ENCODE measurements at places on chromosomes 11 and 22. TPM values are rescaled to one million over a fixed set of nuclear protein-coding genes. Genes with fewer than 3 reads are reported as not detected.
A peak's percentile ranks its signal among the peaks of the same experiment; 100 is the strongest.

Gene SMC1B
- not detected for total RNA-seq

Gene PDE3B
- total RNA-seq: 7.2 TPM

Gene CCDC157
- total RNA-seq: 4.8 TPM

Gene PNPLA5
- 5.2 TPM for total RNA-seq

DNA sequence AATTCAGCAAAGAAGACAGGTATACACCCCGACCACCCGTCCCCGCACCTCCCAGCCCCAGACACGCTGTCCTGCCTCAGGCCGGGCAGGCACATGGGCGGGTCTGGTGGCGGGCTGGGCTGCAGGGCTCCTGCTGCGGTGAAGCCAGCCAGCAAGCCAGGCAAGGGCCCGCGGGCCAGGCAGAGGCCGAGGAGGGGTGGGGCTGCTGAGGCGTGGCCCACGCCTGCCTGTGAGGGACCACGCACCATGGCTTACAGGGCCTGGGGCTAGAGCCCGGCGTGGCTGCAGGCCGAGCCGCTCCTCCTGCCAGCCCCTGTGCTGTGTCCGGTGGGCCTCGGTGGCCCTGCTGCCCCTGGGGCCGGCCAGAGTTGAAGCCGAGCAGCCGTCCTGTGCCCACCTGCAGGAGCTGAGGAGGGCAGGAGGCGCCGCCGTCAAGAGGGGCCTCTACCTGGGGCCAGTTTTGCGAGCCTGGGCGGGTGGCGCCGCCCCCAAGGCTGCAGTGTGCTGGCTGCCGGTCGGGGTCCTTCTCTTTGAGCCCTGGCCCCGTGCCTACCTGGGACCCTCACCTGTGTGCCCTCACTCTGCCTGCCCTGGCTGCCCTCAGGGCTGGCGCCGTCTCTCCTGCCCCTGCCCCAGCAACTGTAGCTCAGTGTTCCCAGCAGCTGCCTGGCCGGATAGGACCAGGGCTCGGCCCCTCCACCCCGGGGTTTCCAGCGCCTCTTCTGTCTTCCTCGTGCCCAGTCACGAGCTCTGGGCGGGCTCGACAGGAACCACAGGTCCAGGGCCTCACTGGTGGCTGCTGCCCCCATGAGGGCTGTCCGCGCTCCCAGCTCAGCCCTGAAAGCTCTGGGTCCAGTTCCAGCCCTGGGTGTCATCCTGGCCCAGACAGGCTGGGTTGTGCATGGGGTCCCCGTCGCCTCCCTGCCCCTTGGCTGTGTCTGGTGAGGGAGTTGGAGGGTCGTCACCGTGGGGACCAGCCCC, 38.4 kb downstream of the MOB2 start:
- no peak overlapping the region for H3K4me3 ChIP-seq
- peaks cover 5% of the 10 kb centered on the region for H3K36me3 ChIP-seq
- H3K27ac ChIP-seq: no peak overlapping the region
- H3K4me1 ChIP-seq: no peaks in the 10 kb centered on the region

- H3K36me3 ChIP-seq: no peaks in the 10 kb centered on the region
- no peak overlapping the region for H3K27ac ChIP-seq
- peak; percentile 51 for DNase-seq
- H3K27me3 ChIP-seq: peaks cover 7% of the 10 kb centered on the region
Measured at GRCh38 chr11:30585125-30585891, 845 bp downstream of the MPPED2 start.

DNA sequence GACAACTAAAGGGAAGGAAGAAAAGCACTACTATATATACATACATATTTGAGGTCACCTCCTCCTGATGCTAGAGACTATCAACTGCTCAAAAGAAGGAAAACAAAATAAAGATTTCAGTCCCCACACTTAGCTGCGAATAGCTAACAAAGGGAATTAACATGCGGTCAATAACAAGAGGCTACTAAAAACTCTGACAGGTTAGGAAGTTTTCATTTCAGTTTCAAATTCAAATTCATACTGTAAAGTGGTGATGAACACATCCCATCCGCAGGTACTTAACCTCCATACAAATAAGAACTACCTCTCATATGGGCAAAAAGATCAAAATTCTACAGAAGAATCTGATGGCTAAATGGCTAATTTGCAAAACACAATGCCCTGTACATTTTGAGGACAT, 2.6 kb downstream of the NAP1L4 start:
- peaks cover 13% of the 10 kb centered on the region for H3K36me3 ChIP-seq
- no peaks in the 10 kb centered on the region for H3K27me3 ChIP-seq
- H3K4me1 ChIP-seq: peaks cover 4% of the 10 kb centered on the region
- DNase-seq: no peak
- H3K27ac ChIP-seq: no peak overlapping the region
- peak overlapping the region; percentile 94 for H3K4me3 ChIP-seq

DNA sequence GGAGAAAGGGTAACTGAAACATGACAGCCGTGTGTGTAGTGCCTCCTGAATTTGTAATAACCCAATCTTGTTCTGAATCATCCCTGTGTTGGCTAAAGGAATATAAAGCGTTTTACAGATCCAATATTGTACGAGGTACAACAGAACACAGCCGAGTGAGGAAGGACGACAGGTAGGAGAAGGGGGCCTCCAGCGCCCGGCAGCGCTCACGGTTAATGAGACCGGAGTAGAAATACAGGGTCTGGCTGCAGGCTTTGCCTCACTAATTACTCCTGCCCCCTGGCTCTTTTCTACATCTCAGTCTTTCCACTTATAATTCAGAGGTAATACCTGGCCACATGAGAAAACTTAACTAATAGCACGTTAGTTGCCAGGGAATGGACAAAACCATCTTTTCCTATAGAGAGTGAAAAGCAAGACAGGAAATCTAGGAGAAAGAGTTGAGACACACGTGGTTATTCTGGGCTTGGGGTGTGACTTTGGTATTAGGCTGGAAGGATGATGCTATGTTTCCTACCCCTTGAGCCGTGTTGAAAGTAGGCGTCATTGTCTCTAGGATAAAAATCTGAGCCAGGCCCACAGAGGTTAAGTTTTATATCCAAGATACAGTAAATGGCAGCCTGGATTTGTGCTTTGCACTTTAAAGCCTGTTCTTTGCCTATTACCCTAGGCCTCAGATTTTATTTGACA, 54.1 kb downstream of the GRIK4 start:
- H3K27me3 ChIP-seq: peaks cover 5% of the 10 kb centered on the region
- DNase-seq: peak; percentile 26
- peak overlapping the region; percentile 67 for H3K4me3 ChIP-seq
- no peaks in the 10 kb centered on the region for H3K4me1 ChIP-seq
- no peaks in the 10 kb centered on the region for H3K36me3 ChIP-seq

- H3K27ac ChIP-seq: no peak overlapping the region
- no peaks in the 10 kb centered on the region for H3K27me3 ChIP-seq
- DNase-seq: no peak
- no peak overlapping the region for H3K4me3 ChIP-seq
- H3K4me1 ChIP-seq: no peaks in the 10 kb centered on the region
Measured at GRCh38 chr11:17221968-17222367, 14.2 kb upstream of the PIK3C2A start.

All from H9 (cell line).